ENCODE measurements at places on chromosomes 2 and 18. TPM values are rescaled to one million over a fixed set of nuclear protein-coding genes. Genes with fewer than 3 reads are reported as not detected.
A peak's percentile ranks its signal among the peaks of the same experiment; 100 is the strongest.

DNA sequence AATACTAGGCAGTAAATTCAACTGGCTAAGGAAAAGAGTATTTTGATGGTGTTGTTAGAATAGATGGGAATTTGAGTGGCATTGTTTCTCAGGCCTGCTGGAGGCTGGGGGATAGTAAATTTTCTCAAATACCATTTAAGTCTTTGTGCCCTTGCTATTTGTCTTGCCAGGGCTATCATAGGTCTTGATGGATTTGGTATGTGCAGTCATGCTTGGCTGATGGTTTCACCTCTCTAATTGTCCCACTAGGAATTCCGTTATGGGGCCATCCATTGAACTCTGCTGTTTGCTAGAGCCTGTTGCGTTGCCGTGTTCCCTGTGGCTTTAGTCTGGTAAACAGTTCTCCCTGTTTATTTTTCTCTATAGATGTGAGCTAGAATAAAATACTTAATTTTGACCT is 438.1 kb upstream of the FAM98A start:
- no peak for DNase-seq

The UGT1A9 gene
- not detected for total RNA-seq

The RPIA gene
- 3.8 TPM for total RNA-seq

DNA sequence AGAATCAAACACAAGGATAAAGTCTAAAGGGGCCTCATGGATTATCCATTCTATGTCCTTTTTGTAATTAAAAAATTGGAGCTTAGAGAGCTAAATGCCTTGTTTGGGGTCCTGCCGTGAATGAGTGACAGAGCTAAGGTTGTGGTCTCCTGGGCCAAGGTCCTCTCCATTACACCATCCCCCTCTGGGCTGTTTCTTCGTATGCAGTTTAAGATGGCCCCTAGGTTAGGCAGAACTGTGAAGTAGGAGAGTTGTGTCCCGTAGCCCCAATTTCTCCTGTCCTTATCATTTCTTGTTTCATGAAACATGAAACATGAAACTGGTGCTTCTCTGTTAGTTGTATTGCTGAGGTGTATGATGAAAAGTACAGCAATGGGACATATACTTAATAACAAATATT is 32.9 kb downstream of the CRIM1 start:
- no peak for DNase-seq

- DNase-seq, result no peak
Observed at GRCh38 chr2:188773075-188773474, 201.1 kb upstream of the COL3A1 start.

The DYNAP gene
- not detected for total RNA-seq

DNA sequence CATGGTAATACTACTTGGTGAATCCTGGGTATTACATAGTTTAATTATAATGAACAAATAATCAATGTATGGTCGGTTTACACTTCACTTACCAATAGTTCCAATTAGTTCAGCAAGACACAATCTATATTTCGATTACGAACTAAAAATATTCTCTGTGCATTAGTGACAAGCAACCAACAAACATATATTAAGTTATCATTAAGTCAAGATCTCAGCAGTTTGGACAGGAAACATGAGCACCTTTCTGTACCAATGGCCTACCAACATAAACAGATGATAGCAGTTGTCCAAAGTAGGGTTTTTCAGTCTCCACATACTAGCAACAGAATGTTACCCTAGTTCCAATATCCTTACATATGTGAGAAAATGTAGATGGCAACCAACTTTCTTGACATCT is 32.8 kb downstream of the RTN4 start:
- no peak for DNase-seq

The SLC14A1 gene
- total RNA-seq, result 5.1 TPM

The PXDN gene
- 310 TPM for total RNA-seq

The HOXD13 gene
- 0.06 TPM for total RNA-seq

GRCh38 chr2:18395555-18395954 is 164.9 kb downstream of the RDH14 start:
- no peak for DNase-seq

- peak; percentile 31 for DNase-seq
Observed at GRCh38 chr2:47512581-47513083, 109.7 kb downstream of the MSH2 start.

DNA sequence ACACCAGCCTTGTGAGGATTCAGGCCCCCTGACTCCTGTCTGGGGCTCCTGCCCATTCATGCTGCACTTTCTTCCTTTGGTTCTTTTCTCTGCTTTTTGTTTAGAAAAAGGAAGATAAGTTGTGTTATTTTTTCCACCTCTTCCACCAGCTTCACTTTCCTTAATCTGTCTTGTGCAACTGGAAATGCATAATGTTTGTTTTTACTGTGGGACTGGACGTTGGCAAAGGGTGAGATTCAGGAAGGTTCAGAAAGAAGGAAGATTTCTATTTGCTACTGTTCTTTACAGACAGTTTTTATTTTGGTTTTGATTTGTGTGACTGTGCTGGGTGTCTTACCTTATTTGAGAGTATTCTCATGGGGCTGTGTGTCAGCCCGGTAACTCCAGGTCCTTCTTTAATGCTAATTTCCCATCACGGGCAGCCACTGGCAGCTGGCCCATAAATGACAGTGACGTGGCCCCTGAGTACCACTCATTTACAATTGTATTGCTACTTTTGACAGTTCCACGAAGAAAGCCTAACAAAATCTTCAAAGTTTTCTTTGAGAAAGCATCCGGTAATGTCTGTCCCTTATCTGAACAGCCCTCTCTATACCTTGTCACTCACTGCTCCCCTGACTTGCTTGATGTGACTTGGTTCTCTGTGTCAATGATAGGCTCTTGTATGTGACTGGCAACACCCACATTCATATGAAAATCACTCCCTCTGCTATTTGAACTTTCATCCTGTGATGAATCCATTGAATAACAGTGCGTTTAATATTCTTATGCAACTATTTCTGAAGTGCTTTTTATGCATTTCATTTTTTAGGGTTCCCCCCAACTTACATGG is 32.7 kb downstream of the RHBDD1 start:
- DNase-seq, result no peak

The IL36A gene
- not detected for total RNA-seq

The LRATD1 gene
- total RNA-seq, result not detected

The ZNF385B gene
- not detected for total RNA-seq

The CERS6 gene
- 33.0 TPM for total RNA-seq

GRCh38 chr18:13164406-13164805 is 54.2 kb upstream of the LDLRAD4 start:
- DNase-seq, result no peak

The KLHL14 gene
- not detected for total RNA-seq

All from SJSA1 (cell line).